AG20443 (cell line): ENCODE measurements at places on chromosomes 3 and 15.

DNA sequence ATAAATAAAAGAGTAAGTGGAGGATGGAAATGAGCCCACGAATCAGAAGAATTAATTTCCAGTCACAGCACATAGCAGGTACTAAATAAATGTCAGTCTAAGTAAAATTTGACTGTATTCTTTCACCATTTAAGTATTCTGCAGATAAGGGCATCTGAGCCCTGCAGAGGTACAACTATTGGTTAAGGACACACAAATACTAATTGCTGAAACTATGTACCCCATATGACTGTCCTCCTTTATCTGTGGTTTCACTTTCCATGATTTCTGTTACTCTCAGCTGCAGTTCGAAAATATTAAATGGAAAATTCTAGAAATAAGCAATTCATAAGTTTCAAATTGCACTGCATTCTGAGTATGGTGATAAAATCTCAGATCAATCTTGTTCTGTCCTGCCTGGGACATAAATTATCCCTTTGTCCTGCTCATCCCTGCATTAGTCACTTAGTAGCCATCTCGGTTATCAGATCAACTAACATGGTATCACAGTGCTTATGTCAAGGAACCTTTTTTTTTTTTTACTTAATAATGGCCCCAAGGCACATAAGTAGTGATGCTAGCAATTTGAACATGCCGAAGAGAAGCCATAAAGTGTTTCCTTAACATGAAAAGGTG is 95.1 kb downstream of the LSAMP start:
- DNase-seq, result no peak

DNA sequence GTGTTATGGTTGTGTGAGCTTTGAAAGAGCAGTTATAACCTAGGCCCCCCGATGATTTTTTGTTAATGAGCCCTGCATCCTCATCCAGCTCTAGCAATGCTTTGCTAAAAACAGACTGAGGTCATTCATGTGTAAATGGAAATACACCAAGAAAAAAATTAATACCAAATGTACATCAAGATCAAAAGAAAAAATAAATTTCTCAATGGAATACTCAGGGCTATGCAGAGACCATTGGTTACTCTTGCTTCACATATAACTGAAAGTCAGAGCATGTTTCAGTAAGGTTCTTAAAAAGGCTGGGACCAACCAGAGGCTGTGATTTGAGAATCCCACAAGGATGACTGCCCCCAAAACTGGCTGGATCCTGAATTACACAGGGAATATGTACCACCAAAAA is 48.0 kb downstream of the ARHGAP31 start:
- DNase-seq, result peak; percentile 55

GRCh38 chr15:50968353-50968752 is 59.9 kb downstream of the AP4E1 start:
- DNase-seq, result no peak

DNA sequence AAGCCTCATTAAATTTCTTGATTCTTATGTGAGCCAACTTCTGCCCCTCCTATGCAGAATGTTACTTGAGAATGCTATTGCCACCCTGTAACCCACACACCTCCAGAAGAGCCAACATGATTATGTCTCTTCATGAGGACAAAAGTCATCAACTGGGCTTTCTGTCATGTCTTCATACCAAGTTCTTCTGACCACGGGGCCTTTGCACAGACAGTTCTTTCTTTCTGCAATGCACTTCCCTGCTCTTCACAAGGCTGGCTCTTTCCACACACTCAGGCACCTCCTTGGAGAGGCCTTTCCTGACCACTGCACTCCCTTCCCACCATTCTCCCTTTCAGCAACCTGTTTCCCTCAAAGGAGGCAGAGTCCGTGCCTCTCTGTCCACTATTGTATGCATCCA is 107.9 kb upstream of the NR2E3 start:
- no peak for DNase-seq

DNA sequence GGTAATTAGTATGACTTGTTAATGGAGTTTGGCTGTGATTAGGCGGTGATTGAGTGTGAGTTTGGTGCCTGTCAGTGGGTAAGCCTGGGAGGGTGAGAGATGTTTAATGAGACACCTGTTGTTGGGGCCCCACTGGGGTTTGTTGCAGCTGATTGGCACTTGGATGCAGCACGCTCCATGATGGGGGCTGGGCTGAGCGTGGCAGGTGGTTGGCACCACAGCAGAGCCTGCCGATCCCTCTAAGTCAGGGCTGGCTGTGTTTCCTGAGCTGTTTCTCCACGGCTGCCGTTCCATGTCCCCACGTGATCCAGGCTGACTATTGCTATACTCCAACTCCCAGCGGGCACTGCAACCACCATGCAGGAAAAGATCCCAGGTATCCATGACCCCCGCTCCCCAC is 93.5 kb upstream of the ARRDC4 start:
- DNase-seq, result no peak

DNA sequence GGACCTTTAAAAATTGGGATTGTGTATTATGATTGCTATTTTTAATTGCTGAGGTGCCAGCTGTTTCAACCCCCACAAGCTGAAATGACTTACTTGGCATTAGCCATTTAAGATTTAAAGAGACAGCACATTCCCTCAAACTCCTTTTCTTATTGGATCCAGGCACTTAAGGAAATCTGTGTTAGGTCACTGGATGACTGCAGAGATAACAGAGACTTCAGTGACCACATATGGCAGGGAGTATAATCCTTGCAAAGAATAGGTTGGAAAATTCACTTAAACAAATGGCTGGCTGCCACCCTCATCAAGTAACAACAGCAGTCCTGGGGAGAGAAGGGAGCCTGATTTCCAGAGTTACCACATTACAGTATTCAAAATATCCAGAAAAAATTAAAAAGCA is 66.6 kb downstream of the SLMAP start:
- no peak for DNase-seq

DNA sequence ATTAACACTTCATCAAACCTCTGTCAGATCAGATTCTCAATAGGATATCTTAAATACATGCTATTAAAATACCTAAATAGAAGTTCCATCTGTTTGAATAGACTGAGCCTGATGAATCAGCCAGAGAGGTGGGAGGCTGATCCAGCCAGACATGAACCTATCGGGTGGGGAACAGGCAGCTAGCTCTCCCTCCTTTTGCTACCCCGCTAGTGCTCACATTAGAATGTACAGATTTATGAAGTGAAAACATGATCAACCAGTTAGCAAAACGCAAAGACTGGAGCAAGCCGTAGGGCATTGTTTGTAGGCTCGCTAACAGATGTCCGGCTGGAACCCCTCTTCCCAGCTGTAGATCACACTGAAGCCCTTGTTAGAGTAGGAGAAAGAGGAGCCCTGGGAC is 54.4 kb downstream of the GTF2E1 start:
- no peak for DNase-seq

- DNase-seq, result no peak
Measured at GRCh38 chr3:141430316-141430715, 56.5 kb upstream of the RASA2 start.

GRCh38 chr3:195270079-195270816 is 711 bp downstream of the XXYLT1 start:
- peak; percentile 61 for DNase-seq

GRCh38 chr3:33956776-33957175 is 158.3 kb downstream of the PDCD6IP start:
- no peak for DNase-seq

DNA sequence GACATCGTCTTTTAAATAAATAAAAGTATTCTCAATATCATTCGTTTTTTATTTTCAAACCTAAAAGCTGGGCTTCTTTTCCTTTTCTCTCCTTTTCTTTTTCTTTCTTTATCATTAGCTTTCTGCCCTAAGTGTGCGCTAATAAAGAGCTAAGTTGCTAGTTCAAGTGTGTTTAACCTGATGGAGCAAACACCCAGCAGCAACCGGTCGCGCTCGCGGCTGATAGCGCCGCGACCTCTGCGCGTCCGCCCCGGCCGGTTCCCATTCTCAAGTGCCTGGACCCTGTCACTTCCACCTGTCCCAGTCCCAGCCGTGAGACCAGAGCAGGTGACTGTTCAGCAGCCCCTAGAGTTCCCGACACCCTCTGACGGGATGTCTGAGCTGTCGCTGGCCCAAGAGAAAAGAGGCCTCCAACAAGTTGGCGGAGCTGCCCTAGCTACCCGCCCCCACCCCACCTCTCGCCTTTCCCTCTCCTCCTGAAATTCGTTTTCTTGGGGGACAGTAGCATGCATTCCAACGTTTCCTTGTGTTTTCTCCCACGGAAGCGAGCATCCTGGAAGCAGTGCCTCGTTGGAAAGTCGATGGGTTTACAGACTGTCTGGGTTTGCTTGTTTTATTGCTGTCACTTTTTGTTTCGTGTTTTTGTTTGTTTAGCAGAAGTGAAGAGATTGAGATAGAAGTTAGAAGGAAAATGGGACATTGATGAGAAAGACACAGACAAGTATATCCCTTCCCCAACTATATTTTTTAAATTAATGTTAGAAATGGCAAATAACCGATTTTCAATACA is 3.1 kb upstream of the MECOM start:
- no peak for DNase-seq

- peak; percentile 68 for DNase-seq
Measured at GRCh38 chr3:194323785-194324735, 27.1 kb downstream of the CPN2 start.

DNA sequence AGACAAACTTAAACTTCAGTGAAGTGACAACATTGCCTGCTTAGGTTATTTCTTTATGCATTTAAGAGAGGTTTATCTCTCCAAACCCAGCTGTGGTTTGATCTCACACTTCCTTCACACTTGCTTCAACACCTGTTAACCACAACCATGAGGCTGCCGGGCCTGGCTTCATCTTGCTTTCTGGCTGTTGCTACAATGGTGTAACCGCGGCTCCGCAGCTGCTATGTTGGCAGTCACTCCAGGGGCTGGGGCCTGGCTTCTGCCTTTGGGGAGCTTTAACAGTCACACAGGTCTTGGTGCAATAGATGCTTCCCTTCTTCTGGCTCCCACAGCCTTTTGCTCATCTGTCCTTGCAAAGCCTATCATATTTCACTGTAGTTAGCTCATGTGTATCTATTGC is 72.9 kb upstream of the MNS1 start:
- no peak for DNase-seq

DNA sequence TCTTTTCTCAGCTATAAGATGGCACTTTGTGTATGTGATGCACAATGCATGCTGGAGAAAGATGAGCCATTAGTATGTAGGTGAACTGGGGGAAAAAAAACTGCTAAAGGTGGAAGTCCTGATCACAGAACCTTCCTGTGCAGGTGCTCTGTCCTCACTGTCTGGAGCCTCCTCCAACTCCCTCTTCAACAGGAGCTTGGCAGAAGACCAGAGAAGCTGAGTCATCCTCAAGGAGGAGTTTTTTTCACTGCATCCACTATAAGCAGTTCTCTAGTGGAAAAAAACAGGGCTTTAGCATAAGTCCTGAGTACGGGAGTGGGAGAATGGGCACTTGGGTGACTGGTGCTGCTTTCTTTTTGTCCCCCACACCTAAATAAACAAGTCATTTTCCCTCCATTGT is 168.4 kb upstream of the CADPS start:
- DNase-seq, result peak; percentile 18

GRCh38 chr15:53950572-53950971 is 27.7 kb upstream of the UNC13C start:
- no peak for DNase-seq

GRCh38 chr15:82129761-82130160 is 83.9 kb upstream of the MEX3B start:
- DNase-seq, result peak; percentile 78
